ENCODE measurements at places on chromosomes 3 and 15.

DNA sequence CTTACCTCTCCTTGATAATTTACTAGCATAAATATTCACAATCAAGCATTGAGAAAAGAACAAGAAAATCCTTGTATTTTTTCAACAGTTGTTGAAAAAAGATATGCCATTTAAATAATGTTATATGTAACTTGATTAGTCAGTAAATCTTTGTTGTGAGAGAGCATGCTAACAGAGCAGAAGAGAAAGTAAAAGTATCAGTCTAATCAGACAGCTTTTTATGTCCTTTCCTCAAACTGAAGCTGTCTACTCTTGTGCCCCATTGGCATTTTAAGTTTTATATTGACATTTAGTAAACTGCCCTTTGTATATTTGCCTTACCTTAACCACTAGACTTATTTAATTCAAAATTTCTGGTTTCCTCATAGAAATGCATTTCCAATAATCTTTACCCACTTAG, 668.7 kb downstream of the OTOL1 start:
- no peak for DNase-seq

- DNase-seq: peak; percentile 21
Observed at GRCh38 chr3:128112357-128112968, 11.1 kb downstream of the RUVBL1 start.

- DNase-seq: no peak
Observed at GRCh38 chr3:56291953-56292352, 176.3 kb downstream of the ERC2 start.

DNA sequence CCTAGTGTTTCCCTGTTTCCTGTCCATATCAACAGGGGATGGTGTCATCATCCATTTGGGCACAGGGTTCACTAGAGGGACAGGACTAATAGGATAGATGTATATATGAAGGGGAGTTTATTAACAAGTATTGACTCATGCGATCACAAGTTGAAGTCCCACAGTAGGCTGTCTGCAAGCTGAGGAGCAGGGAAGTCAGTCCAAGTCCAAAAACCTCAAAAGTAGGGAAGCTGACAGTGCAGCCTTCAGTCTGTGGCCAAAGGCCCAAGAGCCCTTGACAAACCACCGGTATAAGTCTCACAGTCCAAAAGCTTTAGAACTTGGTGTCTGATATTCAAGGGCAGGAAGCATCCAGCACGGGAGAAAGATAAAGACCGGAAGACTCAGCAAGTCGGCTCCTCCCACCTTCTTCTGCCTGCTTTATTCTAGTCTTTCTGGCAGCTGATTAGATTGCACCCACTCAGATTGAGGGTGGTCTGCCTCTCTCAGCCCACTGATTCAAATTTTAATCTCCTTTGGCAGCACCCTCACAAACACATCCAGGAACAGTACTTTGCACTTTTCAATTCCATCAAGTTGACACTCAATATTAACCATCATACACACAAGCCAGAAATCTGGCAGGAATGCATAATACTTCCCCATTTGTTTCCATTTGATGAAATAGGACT, 43.4 kb downstream of the CD200 start:
- no peak for DNase-seq

DNA sequence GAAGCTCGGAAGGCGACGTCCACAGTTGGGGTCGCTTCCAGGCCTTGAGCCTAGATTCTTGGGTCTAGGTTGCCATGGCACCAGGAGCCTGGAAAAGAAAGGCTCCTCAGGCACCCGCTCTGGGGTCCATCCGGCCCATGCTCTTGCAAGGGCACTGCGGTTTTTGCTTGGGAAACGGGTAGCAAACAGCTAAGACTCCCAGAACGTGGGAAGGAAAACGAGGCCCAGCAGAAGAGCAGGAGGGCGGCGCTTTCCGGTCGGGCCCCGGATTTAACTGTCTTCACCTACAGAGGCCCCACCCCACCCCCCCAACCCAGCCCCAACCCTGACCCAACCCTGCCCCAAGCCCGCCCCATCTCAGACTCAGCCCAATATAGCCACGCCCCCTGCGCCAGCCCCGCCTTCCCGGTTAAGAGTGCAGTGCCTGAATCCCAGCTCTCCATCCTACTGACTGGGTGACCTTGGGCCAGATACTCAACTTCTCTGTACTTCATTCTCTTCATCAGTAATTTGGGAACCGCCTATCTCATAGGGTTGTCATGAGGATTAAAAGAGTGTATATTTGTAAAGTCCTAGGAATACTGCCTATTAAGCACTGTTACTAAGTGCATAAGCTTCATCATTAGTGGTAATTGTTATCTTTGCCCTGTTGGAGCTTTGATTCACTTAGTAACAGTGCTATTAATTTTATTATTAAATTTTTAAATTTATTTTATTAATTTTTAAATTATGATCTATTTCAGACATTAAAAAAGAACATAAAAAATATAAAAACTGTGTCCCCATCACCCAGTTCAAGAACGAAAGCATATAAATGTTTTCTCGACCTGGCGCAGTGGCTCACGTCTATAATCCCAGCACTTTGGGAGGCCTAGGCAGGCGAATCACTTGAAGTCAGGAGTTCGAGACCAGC, 28.4 kb upstream of the SMAD6 start:
- no peak for DNase-seq

DNA sequence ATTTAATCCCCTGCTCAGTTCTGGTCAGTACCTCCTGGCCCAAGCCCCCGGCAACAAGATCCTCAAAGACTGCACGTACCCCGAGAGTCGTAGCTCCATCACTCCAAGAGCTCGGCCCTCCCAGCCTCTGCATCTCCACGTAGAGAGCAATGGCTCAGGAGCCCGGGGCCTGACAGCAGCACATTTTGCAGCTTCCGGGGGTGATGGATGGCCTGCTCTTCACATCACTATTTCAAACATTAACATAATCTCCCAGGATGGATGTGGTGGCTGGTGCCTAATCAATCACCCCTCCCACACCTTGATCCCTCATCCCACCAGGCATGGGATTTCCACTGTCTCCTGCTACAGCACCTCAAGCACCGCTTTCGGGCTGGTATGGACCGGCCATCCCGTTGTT, 28.1 kb downstream of the CACNA2D2 start:
- no peak for DNase-seq
